Mesothelial cell of epicardium (in vitro differentiated cells): ENCODE measurements at places on chromosomes 16 and 17.
A peak's percentile ranks its signal among the peaks of the same experiment; 100 is the strongest.

DNA sequence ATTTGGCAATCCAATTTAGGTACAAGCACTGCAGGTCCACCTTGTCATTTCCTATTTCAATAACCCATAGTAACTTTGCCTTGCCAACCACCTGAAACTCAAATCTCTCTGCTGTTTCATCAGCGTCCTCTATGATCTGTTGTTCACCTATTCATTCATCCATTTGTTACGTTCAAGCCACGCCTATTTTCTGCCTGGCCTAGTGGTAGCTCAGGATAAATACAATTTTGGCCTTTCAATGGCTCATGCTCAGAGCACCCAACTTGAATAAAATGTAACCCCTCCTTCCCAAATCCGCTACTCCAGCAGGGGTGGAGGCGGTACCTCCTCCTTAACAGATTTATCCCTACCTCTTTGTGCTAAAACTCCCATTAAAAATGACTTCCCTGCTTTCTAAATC, 3.6 kb upstream of the FBXO47 start:
- DNase-seq, result no peak

DNA sequence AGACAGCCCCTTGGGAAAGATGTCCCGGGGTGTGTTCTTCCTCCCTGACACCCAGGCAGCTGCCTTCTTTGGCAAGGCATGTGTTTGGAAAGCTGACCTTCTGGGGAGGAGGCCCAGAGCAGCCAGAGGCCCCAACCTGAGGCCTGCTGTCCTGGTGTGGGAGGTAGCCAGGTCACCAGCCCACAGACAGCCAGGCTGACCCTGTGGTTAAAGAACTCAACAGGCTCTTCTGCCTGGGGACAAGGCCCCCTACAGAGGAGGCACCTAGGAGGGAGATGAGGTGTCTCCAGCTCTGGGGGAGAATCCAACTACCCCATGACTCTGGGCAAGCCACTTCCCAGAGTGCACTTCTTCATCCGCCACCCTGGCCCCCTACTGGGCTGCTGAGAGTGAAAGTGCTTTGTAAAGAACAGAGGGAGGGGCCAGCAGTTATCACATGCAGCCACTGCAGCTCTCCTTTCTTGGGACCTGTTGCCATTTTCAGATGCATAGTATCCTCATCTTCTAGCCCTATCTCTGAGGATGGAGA, 13.1 kb upstream of the SREBF1 start:
- no peak for DNase-seq

DNA sequence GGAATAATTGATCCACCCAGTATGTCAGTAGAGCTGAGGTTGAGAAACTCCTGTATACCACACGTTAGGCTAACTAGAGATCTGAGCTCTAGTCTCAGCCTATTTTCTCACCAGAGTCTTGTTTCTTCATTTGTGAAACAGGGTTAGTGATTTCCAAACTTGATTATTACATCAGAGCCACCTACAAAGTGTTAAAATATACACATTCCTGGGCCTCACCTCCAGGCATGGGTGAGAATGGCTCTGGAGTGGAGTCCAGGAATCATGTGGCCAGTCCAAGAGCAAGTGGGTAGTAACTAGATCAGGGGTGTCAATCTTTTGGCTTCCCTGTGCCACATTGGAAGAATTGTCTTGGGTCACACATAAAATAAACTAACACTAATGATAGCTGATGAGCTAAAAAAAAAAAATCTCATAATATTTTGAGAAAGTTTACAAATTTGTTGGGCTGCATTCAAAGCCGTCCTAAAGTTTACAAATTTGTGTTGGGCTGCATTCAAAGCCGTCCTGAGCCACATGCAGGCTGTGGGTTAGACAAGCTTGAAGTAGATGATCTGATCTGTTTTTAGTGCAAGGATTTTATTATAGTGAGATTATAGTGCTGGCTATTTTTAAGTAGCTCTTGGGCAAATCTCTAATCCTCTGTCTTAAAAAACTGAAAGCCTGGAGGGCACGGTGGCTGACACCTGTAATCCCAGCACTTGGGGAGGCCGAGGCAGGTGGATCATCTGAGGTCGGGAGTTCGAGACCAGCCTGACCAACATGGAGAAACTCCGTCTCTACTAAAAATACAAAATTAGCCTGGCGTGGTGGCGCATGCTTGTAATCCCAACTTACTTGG, 20.4 kb downstream of the PRCD start:
- no peak for DNase-seq

DNA sequence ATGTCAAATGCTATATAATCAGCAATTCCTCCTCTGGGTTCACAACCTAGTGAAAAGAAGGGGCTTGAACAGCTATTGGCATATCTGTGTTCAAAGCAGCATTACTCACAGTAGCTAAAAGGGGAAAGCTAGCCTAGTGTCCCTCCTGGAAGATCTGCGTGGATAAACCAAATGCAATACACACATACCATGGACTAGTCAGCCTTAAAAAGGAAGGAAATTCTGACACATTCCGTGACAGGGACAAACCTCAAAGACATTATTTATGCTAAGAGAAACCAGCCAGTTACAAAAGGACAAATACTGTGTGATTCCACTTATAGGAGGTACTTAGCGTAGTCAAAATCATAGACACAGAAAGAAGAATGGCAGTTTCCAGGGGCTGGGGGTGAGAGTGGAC, 90.1 kb downstream of the XYLT1 start:
- no peak for DNase-seq

- DNase-seq, result no peak
Observed at GRCh38 chr16:84032458-84033178, 10.0 kb downstream of the SLC38A8 start.

- no peak for DNase-seq
Observed at GRCh38 chr16:85798901-85799496, 345 bp downstream of the EMC8 start.

DNA sequence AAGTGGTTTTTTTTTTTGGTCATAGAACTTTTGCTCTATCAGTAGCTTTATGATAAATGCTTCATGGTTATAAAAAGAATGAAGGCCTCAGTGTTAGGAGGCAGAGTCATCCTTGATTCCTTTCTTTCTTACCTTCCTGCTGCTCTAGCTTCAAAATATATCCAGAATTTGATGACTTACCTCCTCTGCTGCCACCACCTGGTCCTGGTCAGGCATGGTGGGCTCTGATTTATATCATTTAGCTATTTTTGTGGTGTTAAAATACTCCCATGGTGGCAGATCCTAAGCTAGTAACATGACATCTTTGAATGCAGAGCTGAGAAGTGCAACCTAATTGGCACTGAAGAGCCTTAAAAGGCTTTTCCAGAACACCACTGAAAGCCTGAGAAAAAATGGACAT, 508.8 kb upstream of the CDH8 start:
- DNase-seq, result no peak

DNA sequence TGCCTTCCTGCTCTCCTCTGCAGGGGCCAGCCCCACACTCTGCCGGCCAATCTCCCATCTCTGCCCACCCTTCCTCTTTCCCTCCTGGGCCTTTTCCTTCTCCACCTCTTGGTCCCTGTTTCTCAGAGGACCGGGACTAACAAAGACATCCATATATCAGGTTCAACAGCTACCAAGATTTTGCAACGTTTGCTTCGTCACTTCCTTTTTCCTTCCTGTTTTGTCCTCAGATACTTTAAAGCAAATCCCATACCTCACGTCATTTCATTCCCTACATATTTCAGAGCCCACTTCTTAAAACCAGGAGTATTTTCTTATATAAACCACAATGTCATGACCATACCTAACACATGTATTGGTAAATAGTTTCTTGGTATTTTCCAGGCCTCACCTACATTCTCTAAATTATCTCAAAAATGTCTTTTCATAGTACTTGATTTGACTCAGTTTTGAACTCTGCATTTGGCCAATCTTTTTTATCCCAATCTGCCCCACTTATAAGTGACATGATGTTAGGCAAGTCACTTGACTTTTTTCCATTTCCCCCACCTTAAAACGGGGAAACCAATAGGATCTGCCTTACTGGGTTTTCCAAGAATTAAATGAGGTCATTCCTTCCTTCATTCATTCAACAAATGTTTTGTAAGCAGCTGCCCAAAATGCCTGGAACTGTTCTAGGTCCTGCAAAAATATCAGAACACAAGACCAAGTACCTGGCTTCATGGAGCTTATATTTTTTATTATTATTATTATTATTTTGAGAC, 7.2 kb upstream of the USP10 start:
- DNase-seq, result no peak

DNA sequence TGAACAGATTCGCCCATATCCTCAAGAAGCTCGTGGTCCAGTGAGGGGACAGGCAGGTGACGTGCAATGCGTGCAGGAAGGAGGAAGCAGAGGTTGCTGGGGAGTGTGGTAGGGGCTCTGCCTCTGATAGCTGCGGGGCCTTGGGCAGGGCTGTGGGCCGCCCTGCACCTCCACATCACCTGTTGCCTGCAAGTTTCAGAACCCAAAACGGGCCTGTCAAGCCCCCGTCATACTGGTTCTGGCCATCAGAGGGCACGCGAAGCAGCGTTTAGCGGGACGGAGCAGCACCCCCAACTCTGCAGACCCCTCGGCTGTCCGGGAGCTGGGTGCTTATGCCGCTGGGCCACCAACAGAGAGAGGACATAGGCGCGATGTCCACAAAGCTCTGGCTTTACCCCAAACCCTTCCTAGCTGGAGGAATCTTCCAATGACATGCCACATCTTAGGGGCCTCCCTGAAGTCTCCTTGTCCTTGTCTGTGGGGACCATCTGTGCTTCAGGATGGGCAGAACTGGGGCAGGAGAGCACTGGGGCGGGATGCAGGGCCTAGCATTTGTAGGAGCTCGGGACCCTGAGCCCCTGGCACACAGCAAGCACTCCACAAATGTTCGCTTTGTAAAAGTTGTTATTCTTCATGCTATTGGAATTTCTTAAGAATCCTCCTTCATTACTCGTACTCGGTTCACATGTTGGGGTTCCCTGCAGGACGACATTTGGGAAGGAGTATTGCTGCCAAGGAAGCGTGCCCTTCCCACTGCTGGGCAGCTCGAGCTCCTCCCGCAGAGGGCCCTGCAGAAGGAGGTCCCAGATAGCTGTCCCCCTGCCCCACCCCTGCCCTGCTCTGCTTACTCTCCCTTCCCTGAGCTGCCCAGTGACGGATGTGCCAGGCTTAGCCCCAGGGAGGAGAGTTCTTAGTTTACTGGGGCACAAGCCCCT, 64.3 kb downstream of the CNGB1 start:
- no peak for DNase-seq

GRCh38 chr16:23597003-23597756, 1.1 kb upstream of the NDUFAB1 start:
- DNase-seq, result no peak

- no peak for DNase-seq
Observed at GRCh38 chr17:74268558-74268957, 5.5 kb upstream of the DNAI2 start.

- DNase-seq, result peak; percentile 99
Observed at GRCh38 chr16:11915644-11916523, at the start of gene GSPT1. GSPT1 (minus strand) TSS chr16:11915956; CDS start chr16:11915720, 236 bp downstream.

DNA sequence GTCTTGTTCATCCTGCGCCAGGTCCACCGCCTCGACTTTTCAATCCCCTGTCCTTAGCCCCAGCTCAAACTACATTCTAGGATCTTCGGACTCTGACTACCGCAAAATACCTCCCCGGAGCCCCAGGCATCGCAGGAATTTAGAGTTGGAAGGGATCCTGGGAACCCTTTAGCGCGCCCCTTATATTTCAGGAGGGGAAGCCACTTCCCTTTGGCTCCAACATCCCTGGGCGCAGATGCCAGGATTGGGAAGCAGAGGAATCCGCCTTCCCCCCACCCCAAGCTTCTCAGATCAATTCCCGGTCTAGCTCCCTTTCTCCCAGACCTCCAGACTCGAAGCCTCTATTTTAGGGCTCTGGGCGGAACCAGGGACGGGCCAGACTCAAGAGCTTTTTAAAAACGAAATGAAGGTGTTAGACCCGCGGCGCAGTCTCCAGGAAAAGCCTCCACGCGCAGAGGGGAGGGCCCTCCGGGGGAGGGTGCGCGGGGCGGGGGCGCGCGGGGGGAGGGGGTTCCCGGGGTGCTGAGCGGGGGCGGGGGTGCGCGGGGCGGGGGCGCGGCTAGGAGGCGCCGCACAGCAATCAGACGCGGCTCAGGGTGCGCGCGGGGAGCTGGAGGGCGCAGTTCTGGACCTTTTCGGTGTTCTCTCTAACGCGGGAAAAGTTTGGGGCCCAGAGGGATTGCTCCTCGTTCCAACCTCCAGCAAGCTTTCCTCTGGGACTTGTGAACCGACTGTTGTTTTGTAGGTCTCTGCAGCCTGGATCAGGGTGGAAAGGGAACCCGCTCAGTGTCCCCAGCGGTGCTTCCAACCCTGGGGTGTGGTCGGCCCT, 1.6 kb downstream of the AHSP start:
- DNase-seq, result no peak

DNA sequence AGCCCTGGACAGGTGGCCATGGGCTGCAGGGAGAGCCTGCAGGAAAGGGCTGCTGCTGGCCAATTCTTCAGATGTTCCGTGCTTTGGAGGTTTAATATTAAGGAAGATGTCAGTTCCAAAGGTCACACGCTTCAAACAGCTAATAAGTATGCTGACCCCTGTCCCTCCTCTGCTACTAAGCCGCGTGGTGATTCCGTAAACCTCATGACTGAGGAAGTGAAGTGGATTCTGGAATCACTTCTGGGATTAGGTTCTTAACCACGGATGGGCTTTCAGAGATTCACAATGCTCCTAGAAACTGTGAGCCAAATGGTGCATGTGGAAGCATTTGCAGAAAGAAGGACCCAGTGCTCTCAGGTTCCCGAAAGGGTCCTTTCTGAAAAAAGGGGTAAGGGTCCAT, 28.5 kb upstream of the ERN1 start:
- no peak for DNase-seq

DNA sequence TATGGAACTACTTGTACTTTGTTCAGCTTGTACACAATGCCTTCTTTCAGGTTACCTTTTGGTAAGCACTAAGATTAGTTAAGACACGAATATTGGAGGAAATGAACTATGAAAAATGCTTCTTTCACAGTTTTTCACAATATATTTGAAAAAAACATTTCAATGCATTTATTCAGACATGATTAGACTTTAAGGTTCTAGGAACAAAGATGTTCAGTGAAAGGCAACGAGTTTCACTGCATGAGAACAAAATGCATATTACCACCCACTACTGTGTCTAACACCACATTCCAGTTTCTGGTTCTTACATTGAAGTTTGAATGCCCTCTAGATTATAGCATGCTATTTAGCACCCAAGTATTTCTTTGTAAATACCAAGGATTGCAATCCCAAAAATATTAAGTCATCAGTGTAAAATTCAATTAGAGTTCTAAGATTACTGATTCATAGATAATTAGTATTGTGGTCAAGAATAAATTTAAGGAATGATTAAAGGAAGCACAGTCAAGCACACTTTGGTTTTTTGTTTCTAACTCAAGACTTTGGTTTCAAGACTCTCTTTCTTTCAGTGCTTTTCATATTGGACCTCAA, 261.7 kb downstream of the CEP112 start:
- no peak for DNase-seq

DNA sequence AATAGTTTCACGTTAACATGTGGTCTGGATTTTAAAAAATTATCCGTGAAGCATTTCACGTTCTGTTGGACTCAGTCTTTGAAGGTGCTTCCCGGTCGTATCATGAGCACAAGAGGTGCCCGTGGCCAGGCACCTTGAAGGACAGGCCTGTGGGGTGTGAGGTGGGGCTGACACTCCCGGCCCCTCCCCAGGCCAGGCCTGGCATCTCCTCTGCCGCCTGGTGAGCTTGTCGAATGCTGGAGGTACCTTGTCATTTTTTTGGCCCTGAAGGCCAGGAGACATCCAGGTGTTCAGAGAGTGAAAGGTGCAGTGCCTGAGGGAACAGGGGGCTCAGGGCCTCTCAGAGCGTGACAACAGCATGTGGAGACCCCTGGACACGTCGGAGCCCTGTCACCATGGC, 11.7 kb downstream of the ZNF469 start:
- DNase-seq, result no peak

- DNase-seq, result peak; percentile 81
Observed at GRCh38 chr17:38584350-38584925, 21.3 kb downstream of the SRCIN1 start.

- no peak for DNase-seq
Observed at GRCh38 chr16:22016927-22017326, 9.0 kb downstream of the MOSMO start.
